ENCODE measurements at places on chromosomes 12 and 14. TPM values are rescaled to one million over a fixed set of nuclear protein-coding genes. Genes with fewer than 3 reads are reported as not detected.

DNA sequence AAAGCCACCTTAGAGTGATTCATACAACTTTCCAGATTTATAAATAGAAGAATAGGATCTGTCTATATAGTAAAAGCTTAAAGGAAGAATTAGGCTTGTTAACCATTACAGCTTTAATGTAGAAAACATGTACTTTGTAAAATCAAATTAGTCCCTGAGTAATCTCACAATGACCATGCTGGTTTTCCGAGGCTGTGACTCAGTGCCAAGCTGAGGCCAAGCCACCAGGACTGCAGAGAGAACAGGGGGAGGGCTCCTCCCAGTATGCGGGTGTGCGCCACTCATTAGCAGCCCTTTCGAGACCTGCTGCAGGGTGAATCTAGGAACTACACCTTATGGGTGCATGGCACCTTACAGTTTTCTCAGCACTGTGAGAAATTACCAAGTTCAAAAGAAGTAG is 167.0 kb downstream of the EFCAB11 start:
- H3K4me1 ChIP-seq, result no peaks in the 10 kb centered on the region
- no peak overlapping the region for H3K4me3 ChIP-seq
- DNase-seq, result no peak
- no peak overlapping the region for H3K27ac ChIP-seq
- peaks cover 1% of the 10 kb centered on the region for H3K36me3 ChIP-seq

CD163L1 gene
- 0.97 TPM for total RNA-seq

DNA sequence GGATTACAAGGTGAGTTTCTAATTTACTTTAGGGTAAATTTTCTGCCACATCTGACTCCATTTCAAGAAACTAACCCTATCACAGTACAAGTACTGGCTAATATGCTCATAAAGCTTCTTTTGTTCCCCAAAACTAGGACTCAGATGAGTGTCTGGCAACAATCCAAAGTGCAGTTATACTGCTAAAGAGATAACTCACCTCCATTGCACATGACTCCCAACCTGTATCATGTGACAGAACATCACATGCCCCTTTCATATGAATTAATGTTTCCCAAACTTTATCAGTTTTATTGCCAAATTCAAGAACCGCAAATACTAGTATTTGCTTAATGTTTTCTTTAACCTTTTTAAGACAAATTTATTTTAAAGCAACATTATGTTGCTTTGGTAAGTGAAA is 3.9 kb upstream of the PPP1R12A start:
- no peaks in the 10 kb centered on the region for H3K36me3 ChIP-seq
- no peak overlapping the region for H3K4me3 ChIP-seq
- H3K27ac ChIP-seq, result no peak overlapping the region
- DNase-seq, result no peak

DNA sequence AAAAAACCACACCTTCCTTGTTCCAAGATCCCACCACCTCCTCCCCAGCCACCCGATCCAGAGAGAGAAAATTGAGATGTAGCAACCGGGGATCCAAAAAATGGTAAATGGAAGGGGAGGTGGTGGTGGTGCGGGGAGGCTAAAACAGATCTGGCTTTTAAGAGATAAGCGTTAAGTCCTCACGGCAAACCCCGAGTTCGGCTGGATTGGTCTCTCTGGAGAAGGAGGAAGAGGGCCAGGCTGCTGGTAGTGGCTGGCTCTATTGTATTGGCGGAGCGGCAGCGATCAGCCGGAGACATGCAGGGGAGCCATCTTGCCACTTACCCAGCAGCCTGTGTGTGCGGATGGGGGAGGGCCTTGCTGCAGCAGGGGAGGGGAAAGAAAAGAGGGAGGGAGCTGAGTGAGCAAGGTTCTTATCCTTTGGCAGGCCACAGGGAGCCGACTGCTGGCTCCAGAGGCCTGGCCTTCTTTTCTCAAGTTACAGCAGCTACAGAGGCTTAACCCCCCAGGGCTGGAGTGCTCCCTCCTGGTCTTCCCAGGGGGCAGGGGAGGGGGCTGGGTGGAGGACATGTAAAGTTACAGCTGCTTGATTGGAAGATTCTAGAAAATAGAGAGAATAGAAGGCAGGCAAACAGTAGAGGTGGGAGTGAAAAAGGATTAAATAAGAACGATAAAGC is 14.1 kb upstream of the CDH24 start:
- H3K27ac ChIP-seq, result peak overlapping the region; percentile 88
- no peaks in the 10 kb centered on the region for H3K27me3 ChIP-seq
- peak; percentile 75 for DNase-seq
- peaks cover 15% of the 10 kb centered on the region for H3K4me1 ChIP-seq

DNA sequence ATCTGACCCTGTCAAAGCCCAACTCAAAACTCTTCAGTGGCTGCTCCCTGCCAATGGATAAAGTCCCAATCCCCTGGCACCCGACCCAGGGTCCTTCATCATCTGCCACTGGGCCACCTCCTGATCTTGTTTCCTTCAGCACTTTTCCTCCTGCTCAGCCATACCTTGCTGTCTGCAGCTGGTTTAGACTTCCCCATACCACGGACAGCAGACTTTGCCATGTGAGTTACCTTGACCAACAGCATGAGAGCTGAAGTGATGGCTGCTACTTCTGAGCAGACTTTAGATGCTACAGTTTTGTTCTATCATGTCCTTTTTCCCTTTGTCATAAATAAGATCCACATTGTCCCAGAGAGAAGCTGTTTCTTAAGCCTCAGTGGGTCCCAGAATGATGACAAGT is 33.3 kb upstream of the STON2 start:
- H3K36me3 ChIP-seq, result no peaks in the 10 kb centered on the region
- H3K27ac ChIP-seq, result no peak overlapping the region
- peaks cover 60% of the 10 kb centered on the region for H3K27me3 ChIP-seq
- no peak for DNase-seq

- no peaks in the 10 kb centered on the region for H3K36me3 ChIP-seq
- no peaks in the 10 kb centered on the region for H3K4me1 ChIP-seq
- H3K27ac ChIP-seq, result no peak overlapping the region
These were observed 368.7 kb upstream of the PRICKLE1 start for GRCh38 chr12:42958291-42958674.

C12orf75 gene
- 167 TPM for total RNA-seq

COL2A1 gene
- total RNA-seq, result not detected

- no peak for DNase-seq
- no peaks in the 10 kb centered on the region for H3K27me3 ChIP-seq
- no peaks in the 10 kb centered on the region for H3K4me1 ChIP-seq
- H3K27ac ChIP-seq, result no peak overlapping the region
- H3K36me3 ChIP-seq, result no peaks in the 10 kb centered on the region
These were observed 13.6 kb downstream of the DLK1 start for GRCh38 chr14:100740196-100740825.

APOF gene
- not detected for total RNA-seq

DNA sequence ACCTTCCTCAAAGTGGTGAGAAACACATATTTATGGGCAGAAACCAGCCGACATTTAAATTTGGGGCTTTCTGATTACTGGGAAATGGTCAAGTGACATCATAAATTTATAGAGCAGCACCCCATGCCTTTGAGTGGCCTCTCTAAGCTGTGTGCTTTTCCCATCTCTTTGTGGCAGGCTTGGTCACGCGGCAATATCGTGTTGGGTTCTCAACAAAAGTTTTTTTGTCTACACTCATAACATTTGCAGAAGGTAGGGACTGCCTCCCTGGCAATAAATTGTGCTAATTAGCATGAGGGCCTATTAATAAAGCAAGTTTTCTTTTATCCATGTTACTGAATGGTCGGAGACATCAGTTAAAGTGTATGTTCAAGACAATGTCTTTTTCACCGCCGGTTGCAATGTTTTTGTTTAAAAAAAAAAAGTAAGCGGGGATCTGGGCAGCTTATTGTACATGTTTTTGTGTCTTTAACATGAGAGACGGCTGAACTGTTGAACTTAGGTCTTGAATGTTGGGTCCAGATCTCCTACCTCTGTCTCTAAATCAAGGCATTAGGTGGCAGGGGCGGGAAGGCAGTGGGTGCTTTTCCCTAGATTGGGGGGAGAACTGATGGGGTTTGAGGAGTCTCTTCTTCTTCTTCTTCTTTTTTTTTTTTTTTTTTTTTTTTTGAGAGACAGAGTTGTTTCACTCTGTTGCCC is 193.3 kb downstream of the PHETA1 start:
- no peak overlapping the region for H3K4me3 ChIP-seq
- H3K4me1 ChIP-seq, result peaks cover 14% of the 10 kb centered on the region
- peaks cover 33% of the 10 kb centered on the region for H3K27me3 ChIP-seq
- no peak for DNase-seq
- H3K36me3 ChIP-seq, result no peaks in the 10 kb centered on the region

DNA sequence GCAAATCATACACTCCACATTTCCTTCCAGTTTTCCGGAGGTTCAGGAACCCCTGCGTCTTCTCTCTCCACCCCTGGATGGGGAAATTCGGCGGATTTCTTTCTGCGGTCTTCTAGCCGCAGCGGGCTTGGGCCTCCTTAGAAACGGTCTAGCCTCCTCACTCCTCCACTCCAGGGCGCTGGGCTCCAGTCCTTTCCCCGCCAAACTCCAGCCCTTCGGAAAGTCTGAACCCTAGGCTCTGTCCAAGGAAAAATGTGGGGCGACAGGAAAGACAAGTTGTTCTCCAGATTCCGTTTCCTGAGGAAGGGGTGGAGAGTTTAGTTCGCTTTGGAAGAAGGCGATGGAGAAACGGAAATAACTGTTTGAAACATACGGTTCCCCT is 1.4 kb upstream of the HOXC10 start:
- DNase-seq, result no peak
- peaks cover 95% of the 10 kb centered on the region for H3K27me3 ChIP-seq
- no peak overlapping the region for H3K27ac ChIP-seq
- H3K4me3 ChIP-seq, result no peak overlapping the region
- H3K36me3 ChIP-seq, result no peaks in the 10 kb centered on the region
- H3K4me1 ChIP-seq, result peaks cover 19% of the 10 kb centered on the region

DNA sequence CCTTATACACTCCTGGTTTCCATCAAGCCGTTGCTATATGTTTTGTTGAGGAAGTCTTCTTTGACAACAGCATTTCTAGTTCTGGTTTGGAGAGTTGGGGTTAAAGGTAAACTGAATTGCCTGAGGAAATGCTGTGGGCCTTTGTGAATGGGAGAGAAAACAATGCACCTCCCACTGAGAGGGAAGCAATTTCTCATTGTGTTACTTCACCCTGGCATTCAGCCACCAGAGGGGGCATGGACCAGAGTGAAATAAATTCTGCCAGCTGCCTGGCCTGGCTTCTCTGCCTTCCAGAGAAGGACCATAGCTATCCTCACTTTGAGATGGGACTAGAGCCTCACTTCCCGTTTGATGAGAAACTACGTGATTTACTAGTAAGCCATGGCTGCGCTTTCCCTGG is 475.3 kb downstream of the EGLN3 start:
- no peaks in the 10 kb centered on the region for H3K27me3 ChIP-seq
- no peaks in the 10 kb centered on the region for H3K4me1 ChIP-seq
- H3K4me3 ChIP-seq, result no peak overlapping the region
- H3K27ac ChIP-seq, result no peak overlapping the region

DAO gene
- total RNA-seq, result not detected

DNA sequence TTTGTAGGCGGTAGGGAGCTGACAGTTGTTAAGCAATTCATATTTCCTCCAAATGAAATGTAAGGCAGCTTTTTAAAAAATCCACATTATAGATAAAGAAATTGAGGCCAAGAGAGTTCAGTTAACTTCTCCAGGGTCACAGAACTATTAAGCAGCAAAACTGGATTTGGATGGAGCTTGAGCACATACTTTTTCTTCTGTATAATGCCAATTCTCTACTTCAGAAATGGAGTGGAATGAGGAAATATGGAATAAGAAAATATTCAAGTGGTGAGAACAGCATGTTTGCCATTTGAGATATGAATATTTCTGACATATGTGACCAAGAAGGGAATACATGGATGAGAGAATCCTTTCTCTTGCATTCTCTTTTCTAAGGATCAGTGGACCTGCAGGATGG is 233.1 kb downstream of the FOXG1 start:
- H3K27me3 ChIP-seq, result no peaks in the 10 kb centered on the region
- no peaks in the 10 kb centered on the region for H3K4me1 ChIP-seq
- no peak overlapping the region for H3K27ac ChIP-seq
- no peak for DNase-seq
- H3K36me3 ChIP-seq, result no peaks in the 10 kb centered on the region

DNA sequence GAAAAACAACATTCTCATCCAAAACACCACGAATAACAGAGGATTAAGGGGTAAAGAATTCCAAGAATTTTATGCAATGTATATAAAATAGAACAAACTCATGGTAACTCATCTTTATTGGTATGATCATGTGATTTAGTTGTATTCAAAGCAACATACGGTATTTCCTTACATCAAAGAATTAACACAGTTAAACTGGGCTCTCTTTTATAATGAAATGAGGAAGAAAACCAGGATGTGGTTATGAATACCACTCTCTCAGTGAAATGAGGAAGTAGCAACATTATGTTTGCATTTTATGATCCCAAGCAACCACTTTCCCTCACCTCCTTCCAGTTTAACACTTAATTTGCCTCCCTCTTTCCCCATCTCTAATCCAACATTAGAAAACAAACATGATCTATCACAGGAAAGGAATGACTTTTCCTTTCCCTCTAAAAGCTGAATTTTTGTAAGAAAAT is 22.9 kb downstream of the SPTLC2 start:
- H3K27me3 ChIP-seq, result no peaks in the 10 kb centered on the region
- H3K4me3 ChIP-seq, result peak overlapping the region; percentile 86
- peaks cover 52% of the 10 kb centered on the region for H3K4me1 ChIP-seq
- no peak for DNase-seq
- H3K36me3 ChIP-seq, result peaks cover 58% of the 10 kb centered on the region
- H3K27ac ChIP-seq, result peak overlapping the region; percentile 92

- H3K36me3 ChIP-seq, result peaks cover 25% of the 10 kb centered on the region
- H3K27me3 ChIP-seq, result no peaks in the 10 kb centered on the region
- H3K4me3 ChIP-seq, result no peak overlapping the region
- no peak for DNase-seq
These were observed 6.0 kb downstream of the EID3 start for GRCh38 chr12:104309446-104309993.

TEAD4 gene
- total RNA-seq, result not detected

OVCH1 gene
- total RNA-seq, result not detected

DNA sequence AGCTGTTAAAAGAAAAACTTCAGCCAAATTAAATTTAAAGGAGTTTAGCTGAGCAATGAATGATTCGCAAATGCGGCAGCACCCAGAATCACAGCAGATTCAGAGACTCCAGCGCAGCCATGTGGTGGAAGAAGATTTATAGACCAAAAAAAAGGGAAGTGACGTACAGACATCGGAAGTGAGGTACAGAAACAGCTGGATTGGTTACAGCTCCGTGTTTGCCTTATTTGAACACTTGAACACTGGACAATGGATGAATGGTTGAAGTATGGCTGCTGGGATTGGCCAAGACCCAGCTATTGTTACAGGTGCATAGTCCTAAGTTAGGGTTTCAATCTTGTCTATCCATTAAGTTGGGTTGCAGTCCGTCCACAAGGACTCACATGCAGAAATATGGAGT is 42.6 kb downstream of the GALNT8 start:
- no peak overlapping the region for H3K27ac ChIP-seq
- H3K36me3 ChIP-seq, result no peaks in the 10 kb centered on the region
- peaks cover 5% of the 10 kb centered on the region for H3K4me1 ChIP-seq
- no peak for DNase-seq
- peaks cover 10% of the 10 kb centered on the region for H3K27me3 ChIP-seq

- H3K4me3 ChIP-seq, result peak overlapping the region; percentile 35
- H3K27me3 ChIP-seq, result peaks cover 34% of the 10 kb centered on the region
- no peak overlapping the region for H3K27ac ChIP-seq
- no peaks in the 10 kb centered on the region for H3K4me1 ChIP-seq
- no peak for DNase-seq
These were observed 652 bp downstream of the RFLNA start for GRCh38 chr12:124295431-124296058.

GRCh38 chr12:129887101-129887500 is 16.7 kb downstream of the TMEM132D start:
- H3K4me1 ChIP-seq, result no peaks in the 10 kb centered on the region
- no peaks in the 10 kb centered on the region for H3K27me3 ChIP-seq
- no peak overlapping the region for H3K27ac ChIP-seq
- no peak for DNase-seq
- H3K36me3 ChIP-seq, result no peaks in the 10 kb centered on the region
- no peak overlapping the region for H3K4me3 ChIP-seq
